ENCODE measurements at places on chromosomes 4 and X.

DNA sequence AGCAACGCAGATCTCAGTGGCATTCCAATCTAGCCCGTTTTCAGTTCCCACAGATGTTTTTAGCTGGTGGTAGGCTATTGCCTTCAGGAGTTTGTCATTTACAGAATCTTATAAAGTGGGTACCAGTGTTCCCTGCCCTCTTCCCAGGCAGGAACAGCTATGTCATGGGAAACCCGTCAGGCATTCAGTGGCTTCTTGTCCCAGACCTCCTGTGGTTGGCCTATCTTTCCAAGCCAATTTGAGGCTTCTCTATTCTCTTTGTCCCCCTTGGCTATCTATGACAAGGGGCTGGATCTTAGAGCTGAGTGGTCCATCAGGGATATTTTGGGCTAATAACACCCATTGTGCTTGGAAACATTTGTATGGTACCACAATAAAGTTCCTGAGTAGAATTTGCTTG, 33.6 kb upstream of the RPL34 start:
- no peak for DNase-seq

DNA sequence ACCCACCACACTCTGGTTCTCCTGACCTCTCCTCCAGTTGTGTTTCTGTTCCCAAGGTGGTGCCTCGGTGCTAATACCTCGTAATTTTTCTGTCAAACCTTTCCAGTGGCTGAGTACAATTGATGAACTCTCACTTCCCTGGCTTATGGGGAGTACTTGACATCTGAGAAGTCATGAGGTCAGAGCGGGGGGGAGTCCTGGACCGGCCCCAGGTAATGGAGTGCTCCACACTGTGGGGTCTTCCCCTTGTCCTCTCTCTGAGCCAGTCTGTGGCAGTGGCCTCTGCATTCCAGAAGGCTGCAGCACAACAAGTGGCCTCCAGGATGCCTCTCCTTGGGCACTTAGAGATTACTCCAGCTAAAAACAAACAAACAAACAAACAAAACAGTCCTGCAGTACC, 122.5 kb upstream of the TRIM2 start:
- DNase-seq = no peak

DNA sequence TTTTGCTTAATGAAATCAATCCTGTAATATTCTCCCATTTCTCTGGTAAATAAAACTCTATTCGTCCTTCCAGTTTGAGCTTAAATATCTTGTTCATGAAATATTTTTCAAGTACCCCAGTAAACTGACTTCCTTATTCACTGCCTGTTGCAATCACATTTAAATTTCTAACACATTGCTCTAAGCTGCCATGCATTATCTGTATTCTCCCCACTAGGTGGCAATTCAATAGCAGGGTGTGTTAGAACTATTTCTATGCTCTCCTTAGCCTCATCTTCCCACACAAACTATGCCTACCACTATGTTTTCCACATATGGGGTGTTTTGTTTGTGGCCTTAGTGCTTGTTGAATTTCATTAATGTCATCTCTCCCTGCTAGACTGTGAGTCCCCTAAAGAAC, 377.1 kb upstream of the HS3ST1 start:
- DNase-seq = peak; percentile 37

DNA sequence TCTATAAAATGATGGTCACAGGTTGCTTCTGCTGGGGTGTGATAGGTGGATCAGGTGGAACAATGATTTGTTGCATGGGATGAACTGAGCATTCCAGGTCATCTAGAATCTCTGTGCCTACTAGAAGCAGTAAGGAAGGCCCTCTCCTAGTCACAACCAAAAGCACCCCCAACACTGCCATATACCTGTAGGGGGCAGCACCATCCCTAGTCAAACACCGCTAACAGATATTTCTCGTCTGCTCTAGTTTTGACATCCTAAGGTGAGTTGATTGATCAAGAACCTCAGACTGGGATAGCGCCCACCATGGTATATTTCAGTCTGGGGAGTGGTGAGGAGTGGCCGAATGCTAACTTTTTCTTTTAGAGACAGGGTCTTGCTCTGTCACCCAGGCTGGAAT, 160.2 kb downstream of the NHS start:
- DNase-seq = peak; percentile 24

- DNase-seq = peak; percentile 62
Observed at GRCh38 chr4:101171747-101172146, 175.6 kb downstream of the PPP3CA start.

DNA sequence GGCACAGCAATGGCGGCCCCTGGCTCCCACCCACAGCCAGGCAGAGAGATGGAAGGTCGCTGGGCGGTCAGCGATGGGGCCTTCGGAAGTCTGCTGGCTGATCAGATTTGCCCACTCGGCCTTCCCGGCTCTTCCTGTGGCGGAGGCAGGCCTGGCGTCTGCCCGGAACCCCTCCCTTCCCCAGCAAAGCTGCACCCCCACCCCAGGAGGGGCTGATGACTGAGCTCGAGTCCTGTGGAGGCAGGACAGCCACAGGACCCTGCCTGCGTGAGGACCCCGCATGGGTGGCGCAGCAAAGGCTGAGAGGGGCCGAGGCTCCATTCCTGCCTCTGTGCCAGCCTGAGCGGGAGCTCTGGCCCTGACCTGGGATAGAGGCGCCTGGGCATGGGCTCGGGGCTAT, 34.8 kb downstream of the TACC3 start:
- DNase-seq = peak; percentile 29

DNA sequence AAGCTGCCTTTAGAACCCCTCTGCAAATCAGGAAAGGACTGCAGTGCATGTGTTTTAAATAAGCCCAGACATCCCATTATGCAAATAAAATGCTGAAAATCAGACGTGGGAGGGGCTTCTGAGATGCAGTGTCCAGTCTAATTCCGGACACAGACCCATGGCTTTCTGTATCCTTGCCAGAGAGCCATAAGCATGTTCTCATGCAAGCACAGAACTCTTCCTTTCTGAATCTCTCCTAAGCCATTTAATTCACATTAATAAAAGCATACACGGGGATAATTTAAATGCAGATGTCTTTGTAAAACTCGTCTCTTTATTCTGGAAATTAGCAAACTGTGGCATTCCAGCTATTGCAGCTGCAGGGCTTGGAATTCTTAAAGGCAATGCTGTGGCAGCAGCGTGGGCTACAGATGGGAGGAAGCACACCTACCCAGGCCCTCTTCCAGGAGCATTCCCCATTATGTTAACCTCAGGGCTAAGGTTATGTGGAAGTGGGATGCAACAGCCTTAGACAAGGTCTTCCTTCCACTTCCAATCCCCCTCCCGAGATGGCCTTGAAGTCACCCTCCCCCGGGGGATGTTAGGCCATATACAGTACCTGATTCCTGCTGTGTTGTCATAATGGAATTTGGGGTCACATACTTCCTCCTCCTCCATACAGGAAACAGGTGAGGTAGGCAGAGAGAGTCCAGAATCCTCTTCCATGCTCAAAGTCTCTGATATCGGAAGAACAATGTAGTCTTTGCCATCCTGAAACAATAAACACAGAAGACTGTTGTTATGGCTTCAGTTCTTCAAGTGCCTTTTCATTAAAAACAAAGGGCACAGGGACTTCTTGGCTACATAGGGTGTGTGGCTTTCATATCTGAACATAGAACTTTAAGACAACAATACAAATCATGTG, 38.1 kb downstream of the KDR start:
- DNase-seq = no peak

DNA sequence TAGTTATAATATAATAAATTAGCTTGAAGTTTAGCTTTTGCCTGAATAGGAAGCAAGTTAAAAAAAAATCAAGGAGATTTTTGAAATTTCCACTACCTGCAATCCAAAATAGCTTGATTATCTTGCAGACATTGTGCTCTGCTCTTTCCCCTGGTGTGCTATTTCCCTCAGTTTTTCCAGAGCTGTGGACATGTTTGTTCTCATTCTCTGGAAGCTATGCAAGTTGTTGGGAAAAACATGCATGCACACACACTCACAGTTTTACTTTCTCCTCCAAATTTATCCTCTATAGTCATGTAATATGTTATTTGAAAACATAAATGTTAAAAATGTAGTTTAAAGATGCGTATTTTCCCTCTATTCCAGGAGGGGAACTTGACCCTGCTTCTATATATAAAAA, 225.8 kb upstream of the ARSJ start:
- DNase-seq = no peak

DNA sequence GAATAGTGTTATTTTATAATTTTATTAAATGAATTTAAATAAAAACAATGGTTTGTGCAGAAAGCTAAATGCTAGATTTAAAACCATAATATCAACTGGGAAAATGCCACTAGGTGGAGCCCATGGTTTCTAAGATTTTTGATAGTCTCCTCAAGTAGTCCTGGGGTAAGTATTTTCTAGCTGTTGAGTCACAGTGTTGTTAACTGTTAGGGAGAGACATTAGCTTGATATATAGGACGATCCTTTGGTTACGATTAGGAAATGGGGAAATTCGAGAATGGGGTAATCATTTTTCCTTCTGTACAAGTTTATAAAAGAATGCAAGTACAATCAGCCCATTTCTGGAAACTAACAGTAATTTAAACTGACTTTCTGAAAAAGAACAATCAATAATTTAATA, 378.4 kb downstream of the ANKRD50 start:
- peak; percentile 79 for DNase-seq

DNA sequence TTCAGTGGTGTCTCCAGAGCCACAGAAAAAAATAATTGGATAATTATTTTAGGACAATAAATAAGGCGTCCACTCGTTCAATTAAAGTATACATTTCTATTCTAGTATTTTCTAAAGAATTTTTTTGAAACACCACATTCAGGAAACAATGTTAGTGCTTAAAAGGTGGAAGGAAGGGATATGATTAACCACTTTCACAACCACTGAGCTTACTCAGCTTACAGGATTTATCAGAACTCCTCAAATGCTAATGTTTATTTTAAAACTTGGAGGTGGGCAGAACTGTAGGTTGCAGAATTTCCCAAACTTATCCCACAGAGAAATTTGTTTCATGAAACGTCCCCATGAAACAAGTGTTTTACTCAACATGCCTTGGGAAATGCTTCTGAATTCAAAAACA, 54.3 kb upstream of the MAGEB2 start:
- DNase-seq = no peak

DNA sequence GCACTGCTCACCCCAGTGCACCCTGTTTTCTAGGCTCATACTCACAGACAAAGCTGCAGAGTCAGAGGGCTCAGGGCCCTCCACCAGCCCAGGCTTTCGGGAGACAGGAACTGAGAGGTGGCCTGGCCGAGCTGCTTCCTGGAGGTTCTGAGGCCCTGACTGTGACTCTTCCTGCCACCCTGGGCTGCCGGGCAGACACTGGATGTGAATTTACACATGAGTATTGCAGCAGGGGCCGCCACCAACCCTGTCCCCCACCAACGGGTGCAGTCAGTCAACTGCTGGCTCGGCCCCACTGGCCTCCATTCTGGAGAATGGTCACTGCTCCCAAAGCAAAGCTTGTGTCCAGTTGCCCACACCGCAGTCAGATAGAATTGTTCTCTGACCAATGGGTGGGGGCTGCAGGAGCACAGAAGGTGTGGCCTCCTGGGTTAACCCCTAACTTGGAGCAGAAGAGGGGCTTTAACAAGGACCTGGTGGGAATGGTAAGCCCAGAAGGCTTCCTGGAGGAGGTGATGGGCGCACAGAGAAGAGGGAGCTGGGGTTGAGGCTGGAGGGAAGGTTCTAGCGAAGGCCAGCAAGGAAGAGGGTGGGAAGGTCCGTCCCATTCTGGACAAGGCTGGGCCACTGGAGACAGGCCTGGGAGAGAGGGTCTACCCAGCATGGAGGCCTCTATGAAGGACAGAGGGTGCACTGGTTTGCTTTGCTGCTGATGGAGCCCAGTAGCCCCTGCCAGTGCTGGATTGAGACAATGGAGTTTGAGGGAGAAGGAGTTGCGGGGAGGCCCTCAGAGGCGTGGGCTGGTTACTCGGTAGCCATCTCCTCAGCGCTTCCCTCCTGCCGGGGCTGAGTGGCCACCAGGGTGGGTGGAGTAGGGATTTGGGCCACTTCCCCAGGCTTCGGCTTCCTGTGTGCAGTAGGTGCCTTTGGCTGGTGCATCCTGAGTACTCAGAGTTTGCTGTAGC, 135.3 kb downstream of the CPZ start:
- DNase-seq = peak; percentile 28

DNA sequence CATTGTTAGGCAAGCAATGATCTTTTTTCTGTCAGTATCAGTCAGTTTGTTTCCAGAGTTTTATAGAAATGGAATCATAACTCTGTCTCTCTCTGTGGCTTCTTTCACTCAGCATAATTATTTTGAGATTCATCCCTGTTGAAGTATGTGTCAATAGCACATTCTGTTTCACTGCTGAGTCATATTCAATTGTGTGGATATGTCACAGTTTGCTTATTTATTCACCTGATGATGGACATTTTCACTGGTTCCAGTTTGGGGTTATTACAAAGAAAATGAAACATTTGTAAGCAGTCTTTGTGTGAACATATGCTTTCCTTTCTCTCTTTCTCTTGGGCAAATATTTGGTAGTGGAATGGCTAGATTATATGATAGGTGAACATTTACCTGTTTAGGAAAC, 10.2 kb upstream of the ZNF718 start:
- no peak for DNase-seq

GRCh38 chr4:82648356-82648755, 86.6 kb upstream of the TMEM150C start:
- DNase-seq = no peak

DNA sequence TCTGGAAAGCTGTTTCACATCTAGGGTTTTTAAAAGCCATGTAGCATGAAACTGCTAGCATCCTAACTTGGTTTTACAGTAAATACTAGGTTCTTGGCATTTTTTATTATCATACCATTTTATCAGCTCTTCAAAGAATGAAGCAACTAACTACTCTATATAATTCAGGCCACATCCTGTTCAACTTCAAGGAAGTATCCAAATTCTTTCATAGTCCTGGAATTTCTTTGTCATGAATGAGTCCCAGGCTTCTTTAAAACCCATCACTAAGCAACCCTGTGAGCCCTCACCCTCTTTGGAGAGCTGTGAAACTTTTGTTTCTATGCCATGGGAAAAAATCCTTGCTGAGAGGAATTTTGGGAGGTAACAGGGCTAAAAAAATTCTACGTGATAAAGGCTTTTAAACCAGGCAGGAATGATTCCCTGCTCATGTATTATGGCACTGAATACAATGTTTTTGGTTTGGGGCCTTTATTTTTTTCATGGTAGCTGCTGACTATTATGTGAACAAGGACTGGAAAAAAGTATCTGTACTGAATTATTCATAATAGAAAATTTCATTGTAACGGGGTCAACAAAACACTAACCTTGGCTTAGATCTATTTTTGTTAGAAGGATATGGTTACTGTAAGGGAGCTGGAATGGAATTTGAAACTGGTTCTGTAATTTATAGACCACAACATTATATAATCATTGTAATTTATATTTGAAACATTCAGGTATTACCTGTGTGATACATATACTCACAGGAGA, 164.9 kb downstream of the DCTD start:
- DNase-seq = peak; percentile 82

GRCh38 chrX:88397551-88397950, 349.5 kb upstream of the CPXCR1 start:
- no peak for DNase-seq

GRCh38 chr4:4727536-4727935, 131.9 kb upstream of the MSX1 start:
- no peak for DNase-seq

- no peak for DNase-seq
Observed at GRCh38 chr4:151953312-151953711, 192.5 kb upstream of the GATB start.

GRCh38 chr4:170674176-170674575, 584.4 kb upstream of the AADAT start:
- no peak for DNase-seq

- no peak for DNase-seq
Observed at GRCh38 chr4:148090503-148091476, 351.4 kb downstream of the NR3C2 start.

GRCh38 chr4:43716721-43717395, 731.8 kb downstream of the KCTD8 start:
- DNase-seq = no peak

GRCh38 chr4:8326206-8326605, 56.7 kb downstream of the HTRA3 start:
- no peak for DNase-seq

Measured in kidney capillary endothelial cell (primary cell).